ENCODE measurements at places on chromosomes 4 and X.

DNA sequence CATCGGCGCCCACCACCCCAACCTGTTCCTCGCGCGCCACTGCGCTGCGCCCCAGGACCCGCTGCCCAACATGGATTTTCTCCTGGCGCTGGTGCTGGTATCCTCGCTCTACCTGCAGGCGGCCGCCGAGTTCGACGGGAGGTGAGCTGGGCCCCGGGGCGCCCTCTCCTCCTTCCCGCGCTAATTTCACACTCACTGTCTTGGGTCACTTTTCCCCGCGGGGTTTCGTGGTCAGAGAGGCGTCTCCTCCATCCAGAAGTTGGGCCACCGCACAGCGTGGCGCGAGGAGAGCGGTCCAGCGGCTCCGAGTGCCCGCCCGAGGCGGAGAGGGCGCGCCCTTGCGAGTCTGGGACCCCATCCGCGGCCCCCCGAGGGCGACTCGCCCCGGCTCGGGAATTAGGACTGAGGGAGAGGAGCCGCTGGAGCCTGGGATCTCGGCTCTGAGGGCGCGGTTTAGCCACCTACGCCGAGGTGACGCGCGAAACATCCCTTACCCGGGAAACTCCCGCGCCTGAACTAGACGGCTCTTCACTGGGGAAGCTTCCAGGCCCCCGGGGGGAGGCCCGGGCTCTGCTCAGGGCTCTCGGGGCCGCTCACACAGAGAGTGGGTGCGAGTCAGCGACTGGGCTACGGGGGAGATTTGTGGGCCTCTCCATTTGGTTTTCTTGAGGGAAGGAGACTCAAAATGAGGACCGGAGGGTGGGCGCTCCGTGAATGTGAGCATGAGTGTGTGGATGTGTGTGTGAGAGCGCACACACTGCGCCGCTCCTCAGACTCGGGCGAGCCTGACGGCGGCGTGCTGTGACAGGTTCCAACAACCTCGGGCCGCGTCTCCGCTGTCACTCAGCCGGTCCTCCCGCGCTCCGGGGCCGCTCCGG, 551 bp downstream of the NPNT start:
- no peak for DNase-seq

DNA sequence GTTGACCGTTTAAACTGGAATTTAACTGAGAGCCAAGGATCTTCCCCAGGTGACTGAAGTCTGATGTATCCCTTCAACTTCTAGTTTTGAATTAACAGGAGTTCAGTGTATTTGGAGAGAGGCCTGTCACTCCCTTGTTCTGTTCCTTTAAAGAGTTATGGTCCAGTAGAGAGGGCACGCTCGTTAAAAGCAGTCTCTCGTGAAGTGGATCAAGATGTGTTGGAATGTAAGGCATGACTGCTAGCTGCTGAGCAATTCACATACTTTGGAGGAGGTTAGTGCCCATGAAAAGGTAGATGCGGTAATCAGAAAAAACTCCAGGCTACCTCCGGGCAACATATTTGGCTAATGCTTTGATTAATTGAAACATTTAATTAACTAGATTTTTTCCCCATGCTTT, 65.7 kb downstream of the SHROOM2 start:
- no peak for DNase-seq

- DNase-seq, result no peak
Measured at GRCh38 chrX:87874043-87874442, 356.4 kb downstream of the KLHL4 start.

DNA sequence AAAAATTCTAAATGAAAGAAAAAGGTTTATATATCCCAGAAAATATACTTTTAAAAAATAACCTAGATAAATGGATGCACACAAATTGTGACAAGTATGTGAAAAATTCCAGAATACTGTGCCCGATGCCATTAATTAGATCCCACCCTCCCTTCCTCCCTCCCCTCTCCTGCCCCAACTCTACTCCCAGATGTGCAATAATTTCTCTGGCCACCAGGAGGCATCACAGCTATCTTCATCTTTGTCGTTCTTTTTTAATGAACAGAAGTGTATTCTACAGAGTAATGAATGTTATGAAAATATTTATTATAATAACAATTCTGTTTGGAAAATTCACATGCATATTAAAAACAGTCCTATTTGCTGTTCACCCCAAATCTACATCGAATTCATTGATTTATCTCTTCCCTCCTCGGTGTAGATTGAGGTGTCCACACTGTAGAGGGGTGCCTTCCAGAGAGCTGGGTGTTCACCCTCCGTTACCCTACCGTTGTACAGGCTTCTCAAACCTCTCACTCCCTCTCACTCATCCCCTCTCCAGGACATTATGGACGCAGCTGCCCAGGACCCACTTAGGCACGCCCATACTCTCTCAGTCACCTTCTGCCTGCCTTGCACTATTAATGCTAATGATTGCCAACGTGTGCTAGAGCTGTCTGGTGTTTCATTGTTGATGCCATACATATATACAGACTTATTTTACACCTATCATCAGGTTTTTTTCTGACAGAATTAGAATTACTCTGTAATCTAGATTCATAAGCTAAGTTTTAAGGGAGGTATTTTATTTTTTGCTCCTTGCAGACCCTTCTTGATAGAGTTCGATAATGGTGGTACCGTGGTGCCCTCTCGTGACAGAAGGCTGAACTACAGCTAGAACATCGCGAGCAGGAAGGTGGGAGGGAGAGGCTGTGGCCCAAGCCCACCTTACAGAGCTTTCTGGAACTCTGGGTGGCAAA, 14.1 kb downstream of the RAB40AL start:
- DNase-seq, result no peak

GRCh38 chrX:26286836-26287235, 70.9 kb downstream of the MAGEB5 start:
- no peak for DNase-seq

- DNase-seq, result no peak
Measured at GRCh38 chr4:24330172-24330571, 254.2 kb downstream of the DHX15 start.

DNA sequence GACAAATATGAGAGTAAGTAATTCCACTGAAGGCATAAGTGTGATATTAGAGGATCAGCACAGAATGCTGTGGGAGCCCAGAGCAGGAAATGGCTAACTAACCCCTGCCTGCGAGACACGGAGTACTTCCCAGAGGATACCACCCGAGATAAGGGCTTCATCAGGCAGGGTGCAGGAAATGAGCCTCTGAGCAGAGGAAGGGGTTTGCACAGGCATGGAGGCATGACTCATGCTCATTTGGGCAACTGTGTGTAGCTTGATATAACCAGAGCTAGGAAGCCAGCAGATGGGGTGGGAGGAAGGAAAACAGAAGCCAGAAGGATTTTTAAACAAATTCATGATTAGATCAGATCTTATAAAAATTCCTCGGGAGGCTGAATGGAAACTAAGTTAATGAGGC, 70.0 kb upstream of the TSPAN5 start:
- no peak for DNase-seq

GRCh38 chr4:177386278-177386815, 55.9 kb downstream of the AGA start:
- no peak for DNase-seq

DNA sequence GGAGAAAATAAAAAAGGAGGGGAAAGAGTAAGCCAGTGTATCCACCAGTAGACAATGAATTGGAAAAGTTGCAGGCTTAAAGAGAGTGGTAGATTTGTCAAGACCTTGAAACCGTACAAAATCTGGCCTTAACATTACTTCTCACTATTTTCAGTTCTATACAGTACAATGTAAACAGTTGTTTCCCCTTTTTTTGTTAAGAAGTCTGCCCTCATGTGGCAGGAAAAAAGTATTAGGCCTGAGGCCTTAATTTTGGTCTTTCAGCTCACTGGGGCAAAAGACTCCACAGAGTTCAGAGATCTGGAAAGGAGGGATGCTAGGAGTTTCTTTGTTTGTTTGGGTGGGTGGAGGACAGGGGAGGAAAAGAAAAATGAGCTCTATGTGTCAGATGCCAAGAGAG, 92.8 kb upstream of the CCDC160 start:
- DNase-seq, result no peak

DNA sequence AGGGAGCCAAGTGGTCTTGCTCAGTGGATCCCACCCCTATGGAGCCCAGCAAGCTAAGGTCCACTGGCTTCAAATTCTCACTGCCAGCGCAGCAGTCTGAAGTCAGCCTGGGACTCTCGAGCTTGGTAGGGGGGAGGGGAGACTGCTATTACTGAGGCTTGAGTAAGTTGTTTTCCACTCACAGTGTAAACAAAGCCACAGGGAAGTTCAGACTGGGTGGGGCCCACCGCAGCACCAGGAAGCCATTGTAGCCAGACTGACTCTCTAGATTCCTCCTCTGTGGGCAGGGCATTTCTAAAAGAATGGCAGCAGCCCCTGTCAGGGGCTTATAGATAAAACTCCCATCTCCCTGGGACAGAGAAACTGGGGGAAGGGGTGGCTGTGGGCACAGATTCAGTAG, 721.0 kb upstream of the NDST4 start:
- no peak for DNase-seq

DNA sequence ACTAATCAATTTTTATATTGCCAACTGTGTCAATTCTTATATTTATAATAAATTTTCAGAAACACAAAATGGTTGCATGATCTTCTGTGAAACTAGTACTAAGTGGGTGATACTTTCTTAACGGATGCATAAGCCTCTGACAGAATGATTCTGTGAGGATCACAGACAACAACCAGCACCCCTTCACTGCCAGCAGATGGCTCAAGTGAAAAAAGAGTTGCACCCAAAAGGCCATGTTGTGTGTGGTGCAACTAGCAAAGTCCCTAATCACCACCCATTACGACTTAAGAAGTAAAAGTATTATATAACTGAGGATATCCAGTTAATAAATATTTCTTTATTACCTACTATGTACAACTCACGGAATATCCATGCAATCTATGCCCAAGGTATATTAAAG, 334.0 kb downstream of the PCDH19 start:
- no peak for DNase-seq

- DNase-seq, result peak; percentile 52
Measured at GRCh38 chrX:66638591-66639500, at the start of gene EDA2R. Gene EDA2R, minus strand, starts transcription at chrX:66639078. Its CDS starts 23,058 bp downstream, at chrX:66616020.

DNA sequence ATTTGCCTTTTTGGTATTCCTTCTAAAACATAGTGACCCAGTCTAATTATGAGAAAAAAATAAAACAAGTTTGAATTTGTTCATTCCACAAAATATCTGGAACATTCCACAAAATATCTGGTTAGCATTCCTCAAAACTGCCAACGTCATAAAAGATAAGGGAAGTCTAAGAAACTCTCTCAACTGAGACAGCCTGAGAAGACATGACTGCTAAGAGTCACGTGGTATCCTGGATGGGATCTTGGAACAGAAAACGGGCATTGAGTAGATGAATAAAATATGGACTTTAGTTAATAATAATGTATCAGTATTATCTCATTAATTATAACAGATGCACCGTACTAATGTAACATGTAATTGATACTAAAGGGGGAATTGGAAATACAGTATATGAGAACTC, 280.9 kb downstream of the ARAP2 start:
- no peak for DNase-seq

DNA sequence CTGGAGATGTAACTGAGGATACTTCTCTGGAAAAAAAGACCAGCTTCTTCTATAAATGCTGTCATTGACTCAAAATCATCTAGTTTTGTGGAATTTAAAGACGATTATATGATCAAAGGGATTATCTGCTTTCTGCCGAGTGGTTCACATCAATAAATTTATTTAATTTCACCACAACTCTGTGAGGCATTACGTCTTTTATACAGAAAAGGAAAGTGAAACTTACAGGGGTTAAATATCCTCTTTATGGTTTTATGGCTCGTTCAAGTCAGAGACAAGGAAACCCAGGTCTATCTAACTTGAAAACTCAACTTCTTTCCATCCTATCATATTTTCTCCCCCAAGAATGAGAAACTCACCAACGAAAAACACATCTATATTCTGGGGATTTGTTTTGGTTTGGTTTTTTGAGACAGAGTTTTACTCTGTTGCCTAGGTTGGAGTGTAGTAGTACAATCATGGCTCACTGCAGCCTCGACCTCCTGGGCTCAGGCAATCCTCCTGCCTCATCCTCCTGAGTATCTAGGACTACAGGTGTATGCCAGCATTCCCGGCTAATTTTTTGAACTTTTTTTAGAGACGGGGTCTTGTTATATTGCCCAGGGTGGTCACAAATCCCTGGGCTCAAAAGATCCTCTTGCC, 377.9 kb upstream of the EMCN start:
- DNase-seq, result no peak

DNA sequence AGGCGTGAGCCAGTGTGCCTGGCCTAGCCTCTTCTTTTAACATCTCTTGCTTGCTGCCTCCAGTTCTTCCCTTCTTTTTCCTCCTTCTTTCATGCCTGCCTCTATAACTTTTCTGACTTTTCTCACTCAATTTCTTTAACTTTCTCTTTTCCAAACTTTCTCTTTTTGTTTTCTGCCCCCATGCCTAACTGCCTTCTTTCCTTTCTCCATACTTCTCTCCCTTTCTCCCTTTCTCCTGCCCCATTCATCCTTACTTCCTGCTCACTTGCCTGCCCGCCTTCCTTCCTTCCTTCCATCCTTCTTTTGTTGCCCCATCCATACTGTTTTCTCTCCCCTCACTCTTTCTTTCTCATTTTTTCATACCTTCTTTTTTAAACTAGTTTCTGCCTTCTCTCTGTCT, 105.2 kb downstream of the RBMX2 start:
- DNase-seq, result no peak

GRCh38 chr4:147987252-147987651, 255.4 kb downstream of the ARHGAP10 start:
- DNase-seq, result no peak

DNA sequence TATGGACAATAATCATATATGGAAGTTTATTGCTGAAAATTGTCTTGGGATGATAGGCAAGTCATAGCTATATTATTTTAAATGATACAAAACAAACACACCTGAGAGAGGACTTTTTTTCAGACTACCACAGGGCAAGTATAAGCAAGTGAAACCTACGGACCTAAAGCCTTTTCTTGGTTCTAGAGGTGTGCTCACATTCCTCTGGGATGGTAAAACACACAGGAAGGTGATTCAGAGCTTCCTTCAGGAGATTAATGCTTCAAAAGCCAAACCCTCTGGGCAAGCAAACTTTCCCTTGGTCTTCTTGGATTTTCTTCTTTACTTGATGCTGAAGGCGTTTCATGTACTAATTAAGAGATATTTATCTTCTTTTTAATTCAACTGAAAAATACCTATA, 60.1 kb upstream of the ACSL4 start:
- no peak for DNase-seq

GRCh38 chrX:21939906-21940305, 603 bp upstream of the SMS start:
- DNase-seq, result no peak

DNA sequence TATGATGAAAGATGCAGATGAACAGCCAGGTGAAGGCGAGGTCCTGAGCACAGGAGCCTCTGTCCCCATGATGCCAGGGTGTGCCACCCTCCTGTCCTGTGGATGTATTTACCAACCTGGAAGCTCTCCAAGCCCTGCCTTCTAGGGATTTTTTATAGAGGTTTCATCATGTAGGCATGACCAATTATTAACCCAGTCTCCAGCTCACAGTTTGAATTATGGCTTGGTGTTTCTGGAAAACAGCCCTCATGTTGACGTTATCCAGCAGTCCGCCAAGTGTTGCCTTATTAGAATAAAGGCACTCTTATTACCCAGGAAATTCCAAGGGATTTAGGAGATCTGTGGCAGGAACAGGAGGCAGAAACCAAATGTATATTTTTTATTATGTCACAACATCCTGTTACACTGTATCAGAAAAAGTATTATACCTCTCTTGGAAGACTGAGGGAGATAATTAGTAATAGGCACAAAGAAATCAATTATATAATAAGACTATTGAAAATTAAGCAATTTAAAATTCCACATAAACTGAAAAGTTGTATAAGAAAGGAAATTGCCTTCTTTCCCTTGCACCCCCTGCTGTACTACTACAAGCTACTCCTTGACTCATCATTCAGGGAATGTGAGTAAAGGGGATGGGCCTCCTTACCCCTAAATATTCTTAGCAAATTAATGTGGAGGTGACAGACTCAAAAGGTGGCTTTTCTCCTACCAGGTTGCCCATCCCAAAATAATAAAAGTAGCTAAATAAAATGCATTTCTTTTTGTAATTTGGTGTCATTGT, 129.6 kb downstream of the ZNF330 start:
- DNase-seq, result peak; percentile 69

All from ureter (tissue), 1 donor.